ENCODE measurements at places on chromosomes 7 and 10.

GRCh38 chr10:50335397-50335796, 84.1 kb upstream of the ASAH2 start:
- no peak for DNase-seq

DNA sequence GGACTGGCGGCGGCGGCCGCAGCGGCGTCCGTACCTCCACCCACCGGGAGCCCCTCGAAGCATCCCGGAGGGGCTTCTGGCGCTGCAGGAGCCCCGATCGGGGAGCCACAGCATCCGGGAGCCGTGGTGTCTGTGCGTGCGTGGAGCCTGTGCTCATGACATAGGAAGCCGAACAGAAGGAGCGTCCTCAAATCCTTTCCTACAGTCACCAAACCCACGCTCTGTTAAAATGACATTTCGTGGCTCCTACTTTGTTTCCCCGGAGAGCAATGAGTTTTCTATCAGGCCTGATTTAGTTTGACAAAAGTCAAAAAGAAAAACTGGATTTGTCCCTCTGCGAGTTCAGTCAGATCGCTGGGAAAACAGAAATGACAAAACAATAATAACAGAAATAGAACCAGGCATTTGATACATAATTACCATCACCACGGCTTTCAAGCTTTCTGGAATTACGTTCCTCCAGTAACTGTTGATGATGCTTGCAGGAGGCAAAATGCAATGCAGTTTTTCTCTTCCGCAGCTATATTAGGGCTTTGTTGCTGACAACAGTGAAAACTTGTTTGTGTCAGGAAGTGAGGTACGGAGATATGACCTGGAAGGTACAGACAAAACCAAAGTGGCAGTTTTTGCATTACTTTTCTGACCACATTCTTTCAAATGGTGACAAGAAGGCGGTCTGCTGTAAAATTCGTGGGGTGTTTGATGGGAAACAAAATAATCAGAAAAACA, 219.3 kb upstream of the MKLN1 start:
- peak; percentile 52 for DNase-seq

DNA sequence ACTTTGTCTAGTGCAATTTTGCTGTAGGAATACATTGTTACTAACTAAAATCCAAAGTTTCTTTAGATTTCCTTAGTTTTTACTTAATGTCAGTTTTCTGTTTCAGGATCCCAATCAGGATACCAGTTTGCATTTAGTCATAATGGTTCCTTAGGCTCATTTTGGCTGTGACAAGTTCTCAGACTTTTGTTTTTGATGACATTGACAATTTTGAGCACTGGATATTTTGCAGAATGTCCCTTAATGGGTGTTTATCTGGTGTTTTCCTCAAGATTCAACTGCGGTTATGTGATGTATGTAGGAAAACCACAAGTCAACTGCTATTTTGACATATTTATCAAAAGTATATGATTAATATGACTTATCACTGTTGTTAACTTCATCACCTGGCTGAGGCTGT, 482.6 kb downstream of the PCDH15 start:
- no peak for DNase-seq

- DNase-seq: no peak
Observed at GRCh38 chr10:97016728-97017473, 168.9 kb downstream of the SLIT1 start.

DNA sequence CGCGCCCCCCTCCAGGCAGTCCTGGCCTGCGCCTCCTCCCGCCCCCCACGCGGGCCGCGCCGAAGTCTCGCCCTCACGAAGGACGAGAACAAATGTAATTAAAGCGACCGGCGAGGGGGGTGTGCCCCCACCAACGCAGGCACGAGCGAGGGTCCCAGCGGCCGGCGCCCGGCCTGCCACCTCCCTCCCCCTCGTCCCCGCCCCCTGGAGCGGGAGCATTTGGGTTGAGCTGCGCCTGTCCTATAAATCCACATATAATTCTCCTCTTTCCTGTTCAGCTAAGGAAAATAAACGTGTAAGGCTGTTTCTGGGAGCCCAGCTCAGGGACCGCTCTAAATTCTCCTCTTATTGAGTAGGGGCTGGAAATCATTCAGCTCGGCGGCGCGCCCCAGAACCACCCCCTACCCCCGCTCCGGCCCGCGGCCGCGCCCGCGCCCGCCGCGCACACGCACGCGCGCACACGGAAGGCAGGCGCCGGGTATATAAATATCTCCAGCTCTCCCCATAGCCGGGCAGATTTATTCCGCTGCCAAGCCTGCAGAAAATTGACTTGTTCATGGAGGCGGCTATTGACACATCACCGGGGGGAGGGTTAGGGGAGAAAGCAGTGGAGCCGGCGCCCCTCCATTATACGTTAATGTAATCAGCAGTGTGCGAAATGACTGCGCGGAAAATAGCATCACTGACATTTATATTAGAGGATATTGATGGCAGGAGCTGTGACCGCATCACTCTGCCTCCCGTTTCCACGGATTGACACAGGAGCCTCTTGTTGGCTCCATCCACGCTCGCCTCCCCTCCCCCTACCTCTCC, 61.6 kb upstream of the BTRC start:
- DNase-seq: no peak

- no peak for DNase-seq
Observed at GRCh38 chr10:48399056-48399541, 92.6 kb downstream of the MAPK8 start.

GRCh38 chr10:93458821-93459257, 23.3 kb downstream of the MYOF start:
- peak; percentile 100 for DNase-seq

DNA sequence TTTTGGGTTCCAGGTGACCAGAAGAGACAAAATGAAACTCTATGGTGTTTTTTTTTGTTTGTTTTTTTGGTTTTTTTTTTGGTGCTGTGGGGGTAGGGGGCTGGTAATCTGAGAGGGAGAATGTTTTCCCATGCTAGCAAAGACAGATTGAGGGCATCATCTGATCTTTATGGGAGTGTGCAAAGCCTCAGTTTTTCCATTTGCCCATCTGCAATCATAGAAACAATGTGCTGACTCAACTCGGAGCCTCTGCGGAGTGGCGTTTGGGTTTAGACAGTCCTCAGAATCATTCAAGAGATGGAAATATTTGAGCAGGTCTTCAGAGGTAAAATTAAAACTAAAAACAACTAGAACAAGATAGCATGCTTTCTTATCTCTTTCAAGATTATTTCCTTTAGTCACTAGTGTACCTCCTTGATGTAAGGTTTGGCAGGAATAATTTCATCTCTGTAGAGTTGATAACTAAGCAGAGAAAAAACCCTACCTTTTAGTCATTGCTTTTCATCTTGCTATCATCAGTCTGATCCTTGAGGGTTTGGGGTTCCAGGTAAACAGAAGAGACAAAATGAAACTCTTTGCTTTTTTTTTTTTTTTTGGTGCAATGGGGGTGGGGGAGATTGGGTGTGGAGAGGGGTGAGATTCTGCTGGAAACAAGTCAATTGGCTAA, 18.0 kb downstream of the CNNM2 start:
- no peak for DNase-seq

DNA sequence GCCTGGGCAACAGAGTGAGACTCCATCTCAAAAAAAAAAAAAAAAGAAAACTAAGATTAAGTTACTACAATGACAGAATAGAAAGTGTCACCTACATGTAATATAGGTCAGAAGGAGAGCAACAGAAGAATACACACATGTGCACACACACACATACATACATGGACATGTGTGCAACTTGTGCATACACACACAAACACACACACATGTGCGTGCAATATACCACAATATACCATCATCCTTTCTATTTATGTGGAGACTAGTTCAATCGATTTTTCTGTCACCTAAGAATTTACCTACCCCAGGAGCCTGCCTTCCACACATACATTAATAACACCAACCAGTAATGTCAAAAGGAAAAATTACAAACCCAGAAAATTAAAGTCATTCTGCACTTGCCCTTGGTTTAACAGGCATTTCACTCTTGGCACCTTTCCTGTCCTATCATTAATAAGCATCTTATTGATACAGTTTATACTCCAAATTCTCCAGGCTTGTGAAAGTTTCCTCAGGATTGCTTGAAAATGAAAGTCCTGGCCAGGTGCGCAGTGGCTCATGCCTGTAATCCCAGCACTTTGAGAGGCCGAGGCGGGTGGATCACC, 2.5 kb downstream of the PNLIPRP1 start:
- no peak for DNase-seq

- peak; percentile 57 for DNase-seq
Observed at GRCh38 chr7:28573651-28574301, 161.5 kb downstream of the CREB5 start.

DNA sequence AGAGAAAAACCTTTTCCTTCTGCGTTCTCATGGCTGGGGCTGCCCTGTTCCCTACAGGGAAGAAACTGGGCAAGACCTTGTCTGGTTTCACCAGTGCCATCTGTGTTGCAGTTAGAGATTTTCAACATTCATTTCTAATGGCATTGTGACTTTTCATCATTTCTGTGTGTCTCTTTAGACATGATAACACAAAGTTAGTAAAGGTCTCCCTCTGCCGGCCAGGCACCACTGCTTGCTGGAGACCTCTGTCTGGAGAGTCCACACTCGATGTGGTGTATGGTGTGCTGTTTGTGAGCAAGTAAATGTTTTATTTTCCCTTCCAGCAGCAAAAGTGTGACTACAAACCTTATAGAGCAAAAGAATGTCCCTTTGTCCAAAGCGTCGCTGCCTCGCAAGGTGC, 213.5 kb downstream of the PAXIP1 start:
- DNase-seq: peak; percentile 34

- no peak for DNase-seq
Observed at GRCh38 chr10:114188900-114189299, 9.7 kb downstream of the TDRD1 start.

DNA sequence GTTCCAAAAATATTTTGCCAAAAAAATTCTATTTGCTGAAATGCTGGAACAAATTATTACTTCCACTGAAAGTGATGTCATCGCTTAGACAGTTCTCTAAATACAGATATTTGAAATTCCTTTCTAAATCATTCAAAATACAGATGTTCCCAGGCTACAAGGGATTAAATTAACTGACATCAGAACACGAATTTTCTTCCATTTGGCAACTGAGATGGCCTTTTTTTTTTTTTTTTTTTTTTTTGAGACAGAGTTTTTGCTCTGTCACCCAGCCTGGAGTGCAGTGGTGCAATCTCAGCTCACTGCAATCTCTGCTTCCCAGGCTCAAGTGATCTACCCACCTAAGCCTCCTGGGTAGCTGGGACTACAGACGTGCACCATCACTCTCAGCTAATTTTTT, 57.0 kb downstream of the P4HA1 start:
- DNase-seq: no peak

All from kidney tubule cell (primary cell).